Activated CD4-positive, alpha-beta T cell treated with anti-CD3 and anti-CD28 coated beads for 24 hours (primary cell): ENCODE measurements at places on chromosomes 3 and 15.

- DNase-seq = no peak
Measured at GRCh38 chr15:100229181-100230163, 112.3 kb downstream of the ADAMTS17 start.

DNA sequence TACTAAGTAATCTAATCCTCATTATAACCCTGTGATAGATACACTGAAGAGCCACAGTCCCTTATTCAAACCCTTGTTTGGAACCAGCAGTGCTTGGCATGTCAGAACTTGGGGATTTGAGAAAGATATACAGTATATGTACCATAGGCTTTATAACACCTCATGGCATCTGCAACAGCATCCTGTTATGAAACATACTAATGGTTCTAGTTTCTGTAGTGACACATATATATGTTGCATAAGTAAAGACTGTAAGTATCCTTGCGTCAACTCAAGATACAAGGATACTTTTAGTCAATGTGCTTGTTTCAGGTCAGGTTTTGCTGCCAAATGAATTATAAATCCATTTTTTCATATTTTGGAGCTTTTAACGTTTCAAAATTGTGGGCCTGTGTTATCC, 58.5 kb downstream of the CCNL1 start:
- DNase-seq = no peak

- no peak for DNase-seq
Measured at GRCh38 chr15:49301562-49301961, 121.5 kb upstream of the FGF7 start.

- DNase-seq = no peak
Measured at GRCh38 chr3:27119639-27120038, 249.5 kb downstream of the NEK10 start.

- peak; percentile 34 for DNase-seq
Measured at GRCh38 chr15:99014803-99015697, 7.5 kb upstream of the PGPEP1L start.

GRCh38 chr3:187667526-187667925, 2.7 kb downstream of the SST start:
- DNase-seq = no peak

DNA sequence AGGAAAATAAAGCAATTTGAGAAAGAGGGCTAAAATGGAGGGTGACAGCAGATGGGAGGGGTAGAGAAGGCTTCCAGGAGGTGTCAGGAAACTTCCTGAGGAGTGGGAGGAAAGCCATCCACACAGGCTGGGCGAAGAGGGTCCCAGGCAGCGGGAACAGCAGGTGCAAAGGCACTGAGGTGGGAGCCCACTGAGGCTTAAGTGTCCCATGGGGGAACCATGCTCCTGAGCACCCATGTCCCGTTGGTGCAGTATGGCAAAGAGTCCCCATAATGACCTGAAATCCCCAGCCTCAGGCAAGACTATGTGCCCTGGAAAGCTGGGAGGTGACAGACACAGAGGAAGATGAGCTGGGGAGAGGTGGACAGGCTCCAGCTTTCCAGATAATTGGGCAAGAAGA, 30.0 kb downstream of the CFAP100 start:
- DNase-seq = no peak

GRCh38 chr3:188001093-188001492, 152.9 kb upstream of the LPP start:
- DNase-seq = no peak

GRCh38 chr3:61725851-61726333, 164.5 kb downstream of the PTPRG start:
- DNase-seq = no peak

DNA sequence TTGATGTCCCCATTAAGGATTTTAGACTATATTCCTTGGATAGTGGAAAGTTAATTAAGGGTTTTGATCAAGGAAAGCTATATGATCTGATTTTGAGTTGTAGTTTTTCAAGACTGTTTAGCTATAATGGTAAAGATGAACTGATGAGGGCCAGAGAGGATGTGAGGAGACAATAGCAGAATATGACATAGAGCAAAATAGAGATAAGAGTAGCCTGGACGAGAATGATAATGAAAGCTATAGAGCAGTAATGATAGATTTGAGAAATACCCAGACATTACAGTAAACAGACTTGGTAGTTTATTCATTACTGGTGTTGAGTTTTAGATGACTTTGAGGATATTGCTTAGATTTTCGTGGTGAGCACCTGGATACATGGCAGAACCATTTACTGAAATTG, 3.8 kb downstream of the SUCNR1 start:
- DNase-seq = no peak

GRCh38 chr3:8464668-8465067, 37.0 kb upstream of the LMCD1 start:
- no peak for DNase-seq

GRCh38 chr15:51709031-51709430, 27.7 kb downstream of the SCG3 start:
- no peak for DNase-seq

- DNase-seq = no peak
Measured at GRCh38 chr15:46265664-46266347, 631.0 kb downstream of the SQOR start.

DNA sequence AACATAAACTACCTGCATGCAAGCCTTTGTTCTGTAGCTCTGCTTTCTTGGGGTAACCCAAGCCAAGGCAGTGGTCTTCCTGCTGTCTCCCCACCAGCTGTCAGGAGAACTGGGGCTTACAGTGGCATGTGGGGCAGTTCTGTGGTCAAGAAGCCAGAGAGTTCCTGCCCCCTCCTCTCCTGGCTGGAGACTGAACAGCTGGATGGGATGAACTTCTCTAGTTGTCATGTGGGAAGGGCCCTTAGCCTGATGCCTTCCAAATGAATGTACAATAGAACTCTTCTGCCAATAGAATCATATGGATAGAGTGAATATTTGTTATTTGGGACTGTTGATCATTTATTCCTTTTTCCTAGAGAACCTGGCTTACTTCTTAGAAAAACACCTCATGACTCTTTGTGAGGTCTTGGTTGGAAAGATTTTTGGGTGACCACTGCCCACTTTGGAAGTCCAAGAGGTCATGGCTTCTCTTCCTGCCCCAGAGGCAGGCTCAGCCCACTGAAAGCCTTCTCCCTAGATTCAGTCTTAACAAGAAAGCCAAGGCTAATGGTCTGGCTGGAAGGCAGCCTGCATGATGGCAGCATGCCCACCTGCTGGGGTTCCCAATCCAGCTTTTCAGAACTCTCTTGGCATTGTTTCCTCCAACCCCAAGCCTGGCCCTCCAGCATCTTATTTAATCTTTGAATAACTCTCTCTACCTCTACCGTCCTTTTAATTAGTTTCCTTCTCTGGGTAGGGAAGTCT, 462.9 kb upstream of the PROK2 start:
- DNase-seq = no peak

DNA sequence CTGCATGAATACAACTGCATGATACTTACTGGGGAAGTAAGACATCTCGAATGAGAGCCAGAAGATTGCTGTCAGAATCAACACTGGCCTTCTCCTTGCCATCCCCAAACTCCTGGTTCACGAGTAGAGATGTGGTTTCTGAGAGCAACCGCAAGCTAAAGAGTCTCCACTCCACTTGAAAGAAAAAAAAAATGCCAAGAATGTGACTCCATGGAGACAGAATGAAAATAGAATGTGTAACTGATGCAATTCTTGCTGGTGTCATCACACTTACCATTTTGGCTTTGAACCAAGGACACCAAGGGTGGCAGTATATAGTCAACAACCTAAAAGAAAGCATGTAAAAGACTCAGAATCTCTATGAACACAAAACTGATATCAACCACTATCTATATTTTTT, 280.4 kb downstream of the ULK4 start:
- DNase-seq = no peak

DNA sequence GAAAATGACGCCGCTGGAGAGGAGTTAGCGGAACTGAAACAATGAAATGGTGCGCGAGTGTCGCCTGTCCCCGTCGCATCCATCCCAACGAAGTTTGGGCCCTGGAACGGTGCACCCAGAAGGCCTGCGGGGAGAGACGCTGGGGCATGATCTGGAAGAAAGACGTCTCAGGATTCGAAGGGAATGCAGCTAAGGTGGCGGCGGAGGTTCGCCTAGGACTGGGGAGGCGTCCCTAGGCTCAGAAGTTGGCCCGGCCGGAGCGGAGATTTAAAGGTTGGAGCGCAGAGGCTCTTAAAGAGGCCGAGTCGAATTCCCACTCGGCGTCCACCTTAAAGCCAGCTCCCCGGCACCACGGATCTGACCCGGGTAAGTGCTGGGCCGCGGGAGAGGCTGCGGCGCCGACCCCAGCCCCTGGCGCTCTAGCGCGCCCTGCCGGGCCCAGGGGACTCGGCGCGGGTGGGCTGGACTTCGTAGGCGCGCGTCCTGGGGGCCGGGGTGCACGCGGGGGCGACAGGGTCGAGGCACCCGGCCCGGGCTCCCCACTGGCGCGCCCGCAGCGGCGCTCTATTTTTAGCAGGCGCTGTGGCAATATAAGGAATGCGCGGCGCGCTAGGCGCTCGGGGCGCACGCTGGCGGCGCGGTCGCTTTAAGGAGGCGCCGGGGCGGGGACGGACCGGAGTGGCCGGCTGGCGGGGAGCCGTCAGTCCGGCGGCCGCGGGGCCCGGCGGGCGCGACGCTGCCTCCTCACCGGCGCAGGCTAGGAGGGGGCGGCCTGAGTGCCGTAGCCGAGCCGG, at the start of gene MRAS:
Gene MRAS (plus strand): TSS at position 620 of the 794 bp plus-strand sequence. CDS start 24,305 bp downstream, outside the sequence.
- DNase-seq = peak; percentile 18

DNA sequence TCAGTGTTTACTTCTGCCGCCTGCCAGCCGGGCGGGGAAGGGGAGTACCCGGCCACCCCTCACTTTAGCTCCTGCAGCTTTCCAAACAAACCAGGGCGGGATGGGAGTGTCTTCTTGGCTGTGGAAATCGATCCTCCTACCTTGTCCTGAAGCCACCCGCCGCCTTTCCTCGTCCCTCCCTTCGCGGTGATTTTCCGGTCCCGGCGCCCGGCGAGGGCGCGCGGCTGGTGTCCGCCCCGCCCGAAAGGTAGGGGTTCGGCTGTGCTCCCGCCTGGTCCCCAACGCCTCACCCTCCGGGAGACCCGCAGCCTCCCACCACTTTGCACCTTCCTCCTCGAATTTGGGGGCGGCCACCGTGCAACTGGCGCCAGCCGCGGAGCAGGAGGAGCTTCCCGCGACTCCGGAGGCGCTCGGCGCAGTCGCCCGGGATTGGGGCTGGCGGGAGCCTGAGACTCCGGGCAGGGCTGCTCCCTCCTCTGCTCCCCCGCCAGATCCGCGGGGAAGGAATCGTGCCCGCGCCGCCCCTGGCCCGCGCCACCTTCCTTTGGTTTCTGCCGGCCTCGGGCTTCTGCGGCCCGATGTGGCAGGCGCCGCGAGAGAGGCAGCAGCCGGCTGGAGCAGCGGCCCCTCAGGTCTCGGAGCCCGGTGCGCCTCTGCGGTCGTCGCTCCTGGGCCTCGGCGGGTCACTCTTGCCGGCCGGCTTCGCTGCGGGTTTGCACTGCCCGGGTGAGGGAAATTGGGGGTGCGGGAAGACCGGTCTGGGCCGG, 30.7 kb upstream of the ST3GAL6 start:
- no peak for DNase-seq

GRCh38 chr3:50226888-50227389, 9.1 kb upstream of the GNAI2 start:
- no peak for DNase-seq

GRCh38 chr3:48271763-48272498, 31.0 kb downstream of the ZNF589 start:
- DNase-seq = no peak

- no peak for DNase-seq
Measured at GRCh38 chr3:158453865-158454264, 117.1 kb upstream of the MLF1 start.

GRCh38 chr3:125055913-125056745, at the start of gene HEG1:
Gene HEG1, minus strand, starts transcription at chr3:125055997. Its CDS starts 107 bp downstream, at chr3:125055890.
- DNase-seq = peak; percentile 50

- no peak for DNase-seq
Measured at GRCh38 chr15:101012326-101013200, 93.4 kb downstream of the LRRK1 start.

GRCh38 chr3:151058740-151059139, 26.7 kb upstream of the MED12L start:
- no peak for DNase-seq

GRCh38 chr15:60568301-60568742, 89.4 kb upstream of the ICE2 start:
- no peak for DNase-seq

DNA sequence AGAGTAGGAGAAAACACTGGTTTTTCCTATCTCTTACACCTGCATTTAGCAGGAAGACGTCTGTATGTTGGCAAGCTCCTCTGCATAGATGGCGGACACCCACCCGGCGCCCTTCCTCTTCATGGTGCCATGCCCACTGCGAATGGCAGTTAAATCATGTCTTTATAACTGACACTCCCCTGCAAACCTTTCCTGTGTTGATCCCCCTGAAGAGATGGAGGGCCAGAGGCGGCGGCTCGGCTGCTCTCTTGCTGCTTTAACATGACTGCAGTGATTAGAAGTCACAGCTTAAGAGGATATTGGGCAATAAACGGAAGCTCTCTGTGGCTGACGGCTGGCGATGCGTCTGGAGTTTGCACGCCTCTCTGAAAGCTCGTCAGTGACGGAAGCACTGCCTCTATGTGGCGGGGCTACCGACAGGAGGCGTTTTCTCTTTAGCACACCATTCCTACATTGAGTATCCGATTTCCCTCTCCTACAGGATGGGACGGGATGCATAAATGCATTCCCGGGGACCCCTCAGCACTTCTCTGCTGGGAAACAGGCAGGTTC, 25.5 kb upstream of the SNRPA1 start:
- DNase-seq = peak; percentile 31

DNA sequence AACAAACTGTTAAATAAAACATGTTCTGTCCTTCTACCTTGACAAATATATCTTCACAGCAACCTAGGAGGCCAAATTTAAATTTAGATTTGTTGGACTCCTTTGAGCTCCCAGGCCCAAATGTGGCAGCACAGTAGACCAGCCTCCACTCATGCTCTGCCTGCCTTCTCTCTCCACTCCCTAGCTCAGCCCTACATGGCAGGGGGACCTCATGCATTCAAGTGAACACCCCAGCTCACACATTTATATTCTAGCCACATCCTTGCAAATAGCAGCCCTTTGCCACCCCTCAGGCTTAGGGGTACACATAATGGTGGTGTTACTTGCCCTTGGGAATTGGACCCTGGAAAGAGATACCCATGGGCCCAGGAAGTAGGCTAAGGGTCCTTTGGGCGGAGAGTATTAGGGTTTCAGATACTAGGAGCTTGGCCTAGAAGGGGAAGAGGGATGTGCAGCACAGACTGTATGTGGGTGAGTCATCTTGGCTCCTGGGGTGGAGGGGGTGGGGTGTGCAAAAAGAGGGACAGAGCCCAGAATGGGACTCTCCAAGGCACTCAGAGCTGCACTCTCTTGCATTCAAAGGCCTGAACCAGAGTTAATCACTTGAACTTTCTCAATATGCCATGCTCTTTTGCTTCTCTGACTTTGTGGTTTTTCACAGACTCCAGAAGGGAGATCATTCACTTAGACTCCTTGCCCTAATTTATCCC, 268.4 kb upstream of the ROPN1 start:
- DNase-seq = no peak
